ENCODE measurements at places on chromosomes 13 and 19. TPM values are rescaled to one million over a fixed set of nuclear protein-coding genes. Genes with fewer than 3 reads are reported as not detected.

GRCh38 chr19:620166-620862, 13.0 kb downstream of the POLRMT start:
- H3K4me1 ChIP-seq = no peaks in the 10 kb centered on the region
- no peaks in the 10 kb centered on the region for H3K36me3 ChIP-seq
- no peak for DNase-seq
- H3K27ac ChIP-seq = no peak overlapping the region
- no peak overlapping the region for H3K4me3 ChIP-seq
- no peaks in the 10 kb centered on the region for H3K27me3 ChIP-seq

DNA sequence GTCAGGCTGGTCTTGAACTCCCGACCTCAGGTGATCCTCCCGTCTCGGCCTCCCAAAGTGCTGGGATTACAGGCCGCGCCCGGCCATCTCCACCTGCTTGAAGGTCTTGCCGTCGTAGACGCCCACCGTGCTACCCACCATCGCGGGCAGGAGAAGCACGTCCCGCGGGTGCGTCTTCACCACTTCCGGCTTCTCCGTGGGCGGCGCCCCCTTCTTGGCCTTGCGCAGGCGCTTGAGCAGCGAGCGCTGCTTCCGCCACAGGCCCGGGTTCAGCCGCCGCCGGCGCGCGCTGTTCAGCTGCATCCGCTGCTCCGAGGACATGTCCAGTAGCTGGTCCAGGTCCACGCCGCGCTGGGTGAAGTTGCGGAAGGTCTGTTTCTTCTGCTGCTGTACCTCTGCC, 21.6 kb downstream of the EFNA2 start:
- no peak overlapping the region for H3K4me3 ChIP-seq
- peaks cover 11% of the 10 kb centered on the region for H3K27me3 ChIP-seq
- H3K4me1 ChIP-seq = no peaks in the 10 kb centered on the region
- no peak overlapping the region for H3K27ac ChIP-seq
- no peaks in the 10 kb centered on the region for H3K36me3 ChIP-seq

- H3K27ac ChIP-seq = no peak overlapping the region
- no peak overlapping the region for H3K4me3 ChIP-seq
- peaks cover 7% of the 10 kb centered on the region for H3K4me1 ChIP-seq
- H3K27me3 ChIP-seq = no peaks in the 10 kb centered on the region
- no peaks in the 10 kb centered on the region for H3K36me3 ChIP-seq
These were observed 5.0 kb upstream of the SLC46A3 start for GRCh38 chr13:28723806-28724205.

ONECUT3 gene
- polyA plus RNA-seq = under 0.01 TPM

All from adrenal gland (tissue), 19 donors.